ENCODE measurements at places on chromosomes 2 and 18.

DNA sequence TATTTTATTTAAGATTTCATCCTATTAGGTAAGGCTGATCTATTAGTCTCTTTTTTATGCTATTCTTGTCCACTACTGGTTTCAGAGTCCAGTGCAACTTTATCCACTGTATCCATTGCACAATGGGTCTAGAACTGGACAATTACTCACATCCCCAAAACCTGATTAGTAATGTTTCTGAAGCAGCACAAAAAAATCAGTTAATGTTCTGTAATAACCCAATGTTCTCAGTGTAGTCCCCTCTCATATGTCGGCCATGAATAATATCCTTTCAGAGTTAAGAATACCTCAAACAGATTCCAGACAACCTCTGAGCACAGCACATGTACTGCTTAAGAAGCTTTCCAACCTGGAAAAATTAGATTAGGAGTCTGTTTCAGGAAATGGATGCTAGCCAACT lies 29.7 kb downstream of the MGAT4A start:
- no peak for DNase-seq

DNA sequence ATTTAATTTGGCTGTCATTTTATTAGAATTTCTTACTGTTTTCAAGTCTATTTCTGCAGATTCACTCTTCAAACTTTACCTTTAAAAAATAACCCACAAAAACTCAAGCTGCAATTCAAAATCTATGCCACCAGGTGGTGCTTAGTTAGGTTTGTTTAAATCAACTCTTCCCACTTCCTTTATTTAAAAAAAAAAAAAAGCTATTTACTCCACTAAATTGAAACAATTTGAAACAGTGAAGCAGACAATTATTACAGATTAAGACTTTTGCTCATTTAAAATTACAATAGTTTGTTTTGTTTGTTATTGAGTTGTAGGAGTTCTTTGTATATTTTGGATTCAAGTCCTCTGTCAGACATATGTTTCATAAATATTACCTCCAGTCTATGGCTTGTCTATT lies 300.0 kb downstream of the PDE11A start:
- no peak for DNase-seq

DNA sequence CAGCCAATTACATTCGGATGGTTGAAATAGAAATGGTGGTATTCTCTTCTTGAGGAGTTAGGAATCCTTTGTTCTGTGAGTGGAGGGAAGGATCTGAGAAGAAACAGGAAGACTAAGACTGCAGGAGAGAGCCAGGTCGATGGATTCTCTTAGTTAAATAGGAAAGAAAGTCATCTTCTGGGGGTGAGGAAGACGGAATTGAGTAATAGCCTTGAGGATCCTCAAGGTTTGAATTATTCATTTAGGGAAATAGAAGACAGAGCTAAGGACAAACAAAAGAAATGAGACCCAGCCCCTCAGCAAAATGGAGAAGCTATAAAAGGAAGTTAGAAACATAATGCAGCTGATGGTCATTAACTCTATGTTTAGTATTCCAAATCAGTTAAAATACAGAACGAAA lies 1.8 kb downstream of the LAPTM4A start:
- no peak for DNase-seq

- DNase-seq = no peak
Observed at GRCh38 chr2:207952564-207953345, 72.6 kb downstream of the PLEKHM3 start.

GRCh38 chr2:156896294-156896693 lies 361.2 kb upstream of the GALNT5 start:
- DNase-seq = no peak

DNA sequence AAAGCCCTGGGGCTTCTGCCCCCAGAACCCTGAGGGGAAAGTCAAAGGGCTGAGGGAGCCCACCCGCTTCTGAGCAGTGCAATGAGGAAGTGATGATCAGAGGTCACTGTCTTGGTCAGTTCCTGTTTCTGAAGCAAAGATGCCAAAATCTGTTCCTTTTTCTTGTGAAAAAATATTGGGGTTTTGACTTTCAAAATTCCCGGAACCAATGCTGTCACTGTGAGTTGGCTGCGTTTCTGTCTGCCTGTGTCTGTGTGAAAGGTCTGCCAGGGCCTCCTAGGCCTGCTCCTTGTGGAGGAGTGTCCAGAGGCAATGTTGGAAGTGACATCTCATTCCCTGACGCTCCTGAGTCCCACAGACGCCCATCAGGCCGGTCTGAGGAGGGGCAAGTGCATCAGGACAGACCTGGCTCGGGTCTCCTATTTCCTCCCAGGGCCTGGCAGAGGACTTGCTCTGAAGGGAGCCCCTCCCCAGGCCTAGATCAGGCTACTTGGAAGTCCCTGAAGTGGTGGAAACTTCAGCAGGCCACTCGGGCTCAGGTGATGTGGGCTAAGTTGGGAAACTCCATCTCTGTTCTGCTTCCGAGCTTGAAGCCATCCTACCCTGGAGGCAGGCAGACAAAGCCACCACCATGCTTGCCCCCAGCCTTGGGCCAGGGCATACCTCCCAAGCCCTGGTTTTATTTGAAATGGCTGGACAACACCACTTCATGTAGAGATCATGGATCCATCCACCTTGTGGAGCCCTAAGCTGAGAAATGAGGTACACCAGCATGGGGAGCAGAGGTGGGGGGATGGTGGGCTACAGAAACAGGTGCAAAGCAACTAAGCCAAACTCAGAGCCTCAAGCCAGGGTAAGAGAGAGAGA lies 51.0 kb downstream of the PKDCC start:
- DNase-seq = no peak
